AG20443 (cell line): ENCODE measurements at places on chromosomes 4 and X.

DNA sequence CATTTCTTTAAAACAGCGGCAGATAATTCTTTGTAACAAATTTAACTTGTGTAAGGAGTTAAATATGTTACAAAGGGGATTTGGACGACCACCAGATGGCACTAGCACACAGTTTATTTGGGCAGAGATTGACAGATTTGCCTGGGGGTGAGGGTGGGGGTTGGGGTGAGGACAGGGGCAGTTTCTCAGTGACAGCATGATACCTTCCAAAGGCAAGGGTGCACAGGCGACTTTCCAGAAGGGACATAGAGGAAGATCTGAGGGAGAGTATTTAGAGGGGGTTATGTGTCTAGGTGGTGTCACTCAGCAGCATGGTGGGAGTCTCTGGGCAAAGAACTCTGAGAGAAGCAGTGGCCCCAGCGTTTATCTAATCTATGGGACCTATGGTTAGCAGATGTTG, 9.6 kb upstream of the TMA16 start:
- DNase-seq, result peak; percentile 25

GRCh38 chr4:75781305-75781704, 56.9 kb downstream of the USO1 start:
- no peak for DNase-seq

DNA sequence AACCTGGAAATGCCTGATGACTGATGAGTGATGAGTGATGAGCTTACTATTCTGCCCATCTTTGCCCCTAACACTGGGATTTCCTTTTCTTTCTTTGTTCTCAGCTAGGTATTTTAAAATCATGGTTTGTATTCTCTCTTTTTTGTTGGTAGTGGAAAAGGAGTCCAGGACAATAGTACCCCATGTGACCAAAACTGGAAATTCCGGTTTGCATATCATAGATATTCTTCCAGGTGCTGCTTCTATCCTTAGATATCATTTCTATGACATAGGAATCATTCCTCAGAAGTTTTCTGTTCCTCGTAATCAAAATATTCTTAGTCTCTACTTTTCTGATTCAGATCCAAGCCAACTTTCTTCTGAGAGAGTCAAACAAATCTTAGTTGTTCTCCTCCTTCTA, 320.5 kb upstream of the TET2 start:
- no peak for DNase-seq

- no peak for DNase-seq
Observed at GRCh38 chr4:10007793-10008608, 13.3 kb downstream of the SLC2A9 start.

DNA sequence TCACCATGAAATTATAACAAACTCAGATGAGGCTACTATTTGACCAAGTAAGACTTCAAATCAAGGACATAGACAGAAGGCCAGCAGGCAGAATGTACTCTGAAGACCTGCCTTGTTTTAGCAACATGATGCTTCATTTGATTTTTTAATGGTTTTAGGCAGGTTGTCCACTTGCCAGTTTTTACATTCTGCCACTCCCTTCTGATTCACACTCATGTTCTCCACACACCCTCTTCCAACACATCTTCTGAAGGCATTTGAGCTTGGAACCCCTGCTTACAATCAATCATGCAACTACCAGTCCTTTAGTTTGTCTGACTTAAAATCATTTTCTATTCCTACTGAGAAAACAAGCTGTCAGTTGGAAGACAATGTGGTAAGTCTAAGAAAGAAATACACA, 114.9 kb upstream of the SMIM31 start:
- DNase-seq, result no peak

DNA sequence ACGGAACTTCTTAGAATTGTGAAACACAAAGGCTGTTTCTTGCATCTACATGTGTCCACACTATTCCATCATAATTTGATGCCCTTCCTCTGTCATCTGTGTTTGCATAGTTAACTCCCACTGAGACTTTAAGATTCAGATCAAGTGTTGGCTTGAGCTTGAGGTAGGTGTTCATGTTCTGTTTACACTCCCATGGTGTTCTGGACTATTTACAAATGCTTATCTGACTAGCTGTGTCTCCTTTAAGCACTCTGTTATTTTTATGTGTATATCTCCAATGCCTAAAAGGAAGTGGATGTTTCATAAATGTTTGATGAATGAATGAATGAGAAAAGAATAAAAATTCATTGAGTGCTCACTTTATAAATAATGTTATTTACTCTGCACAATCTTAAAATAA, 622.7 kb downstream of the RAB28 start:
- no peak for DNase-seq

DNA sequence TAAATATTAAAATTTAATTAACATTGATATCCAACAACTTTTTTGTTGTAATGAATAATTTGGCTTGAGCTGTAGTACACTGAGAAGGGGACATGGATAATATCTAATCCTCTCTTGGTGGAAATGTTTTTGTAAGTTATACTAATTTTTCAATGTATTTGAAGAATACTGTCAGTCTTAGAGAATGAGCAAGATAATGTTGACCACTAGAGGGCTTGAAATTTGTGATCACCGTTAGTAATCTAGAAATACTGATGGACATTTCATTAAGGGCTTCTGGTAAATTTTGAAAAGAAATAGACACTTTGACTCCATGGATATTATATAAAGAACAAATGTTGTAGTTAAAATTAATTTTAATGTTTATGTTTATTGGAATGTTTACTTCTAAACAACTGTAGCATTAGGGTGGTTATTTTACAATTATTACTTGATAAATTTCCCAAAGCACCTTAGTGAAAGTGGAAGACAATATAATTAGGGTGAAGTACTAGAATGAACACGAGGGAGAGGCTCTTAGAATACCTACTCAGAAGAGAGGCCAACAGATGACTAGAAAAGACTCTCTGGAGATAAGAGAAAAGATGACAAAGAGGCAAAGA, 20.0 kb upstream of the CAMK2D start:
- peak; percentile 18 for DNase-seq

GRCh38 chr4:7947927-7948326, 8.3 kb upstream of the AFAP1 start:
- no peak for DNase-seq

DNA sequence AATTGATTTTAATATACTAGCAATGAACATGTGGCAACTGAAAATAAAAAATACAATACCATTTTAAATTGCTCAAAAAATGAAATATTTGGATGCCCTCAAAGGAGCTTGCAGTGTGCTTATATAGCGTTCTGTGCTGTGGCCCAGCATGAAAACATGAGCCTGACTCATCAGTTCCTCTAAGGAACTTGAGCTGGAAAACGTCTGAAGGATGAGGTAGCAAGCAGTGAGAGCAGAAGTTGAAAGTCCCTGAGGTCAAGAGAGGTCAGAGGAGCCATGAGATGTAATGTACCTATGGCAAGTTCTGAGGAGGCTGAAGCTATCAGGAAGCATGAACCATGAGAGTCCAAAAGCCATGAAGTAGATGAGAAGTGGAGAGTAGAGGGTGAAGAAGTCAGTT, 59.7 kb downstream of the HMGB3 start:
- no peak for DNase-seq

- DNase-seq, result peak; percentile 41
Observed at GRCh38 chr4:38805530-38806145, 1.0 kb upstream of the TLR1 start.

DNA sequence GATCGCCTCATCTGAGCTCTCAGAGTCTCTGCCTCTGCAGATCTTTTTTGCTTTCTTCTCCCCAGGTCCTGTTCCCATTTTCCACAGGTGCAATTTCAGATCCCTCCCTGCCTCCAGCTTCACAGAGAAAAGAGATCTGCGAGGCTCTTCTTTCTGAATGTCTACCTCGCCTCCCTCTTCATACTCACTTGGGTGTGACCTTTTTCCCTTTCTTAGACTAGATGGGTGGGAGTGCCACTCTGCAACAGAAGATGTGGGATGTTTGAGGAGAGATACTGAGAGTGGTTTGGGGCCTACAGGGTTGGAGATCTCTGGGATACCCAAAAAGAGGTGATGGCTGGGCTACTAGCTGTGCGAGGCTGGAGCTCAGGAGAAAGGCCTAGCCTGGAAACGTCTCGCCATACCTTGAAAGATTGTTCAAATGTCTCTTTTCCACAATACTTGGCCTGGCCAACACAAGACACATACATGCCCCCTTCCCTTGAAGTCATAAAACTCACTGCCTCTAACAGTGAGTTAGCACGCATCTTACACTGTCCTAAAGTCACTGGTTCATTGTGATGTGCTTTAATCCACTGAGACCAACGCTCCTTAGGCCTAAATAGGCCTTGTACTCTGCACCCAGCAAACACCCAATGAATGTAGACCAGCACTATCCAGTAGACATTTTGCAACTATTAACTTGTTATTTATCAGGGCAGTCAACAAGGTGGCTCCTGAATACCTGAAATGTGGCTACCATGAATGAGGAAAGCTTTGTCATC, 33.6 kb downstream of the IRF2 start:
- DNase-seq, result no peak

DNA sequence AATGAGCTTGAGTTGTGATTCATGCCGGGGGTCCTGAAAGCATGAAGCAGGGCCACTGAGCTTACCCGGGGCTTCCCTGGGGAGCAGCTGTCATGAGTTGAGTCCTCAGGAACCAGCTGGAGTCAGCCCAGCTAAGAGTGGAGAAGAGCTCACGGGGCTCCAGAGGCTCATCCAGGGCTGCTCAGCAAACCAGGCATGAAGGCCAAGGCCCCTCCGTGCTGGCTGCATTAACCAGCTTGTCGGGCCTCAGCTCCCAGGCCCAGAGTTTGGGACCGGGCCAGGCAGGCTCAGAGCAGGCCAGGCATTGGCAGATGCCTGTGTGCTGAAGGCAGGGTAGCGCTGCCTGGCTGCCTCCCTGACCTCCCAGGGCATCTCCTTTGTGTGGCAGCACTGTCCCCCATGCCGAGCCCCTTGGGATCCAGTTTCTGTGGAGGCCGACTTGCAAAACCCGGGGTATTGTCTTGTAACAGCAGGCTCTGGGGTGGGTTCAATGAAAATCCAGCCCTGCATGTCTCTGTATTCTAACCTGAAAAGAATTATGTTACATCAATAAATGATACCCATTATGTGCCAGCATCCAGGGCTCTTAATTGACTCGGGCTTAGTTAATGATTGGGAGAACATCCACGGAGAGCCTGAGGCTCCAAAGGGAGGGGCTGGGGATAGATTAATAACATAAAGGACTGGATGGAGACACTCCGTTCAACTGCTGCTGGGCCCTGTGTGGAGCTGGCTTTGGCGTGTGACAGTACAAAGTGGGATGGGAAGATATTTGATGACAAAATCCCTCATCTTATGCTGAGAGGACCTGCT, 68.0 kb upstream of the MSX1 start:
- DNase-seq, result peak; percentile 54

DNA sequence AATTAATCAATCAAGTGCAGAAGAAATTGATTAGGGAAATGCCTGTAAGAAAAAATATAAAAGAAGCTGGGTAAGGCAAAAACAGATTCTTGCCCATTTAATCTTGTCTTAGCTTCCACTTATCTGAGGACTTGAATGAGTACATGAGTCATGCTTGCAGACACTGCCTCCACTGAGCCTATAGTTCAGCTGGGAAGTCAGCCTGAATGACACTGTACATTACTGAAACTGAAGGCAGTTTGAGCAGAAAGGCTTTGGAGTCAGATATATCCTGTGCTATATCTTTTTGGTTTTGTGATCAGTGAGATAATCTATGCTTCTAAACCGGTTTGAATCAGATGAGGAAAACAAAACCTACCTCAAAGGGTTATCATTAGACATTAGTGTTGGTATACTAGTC, 61.3 kb downstream of the NUDT11 start:
- no peak for DNase-seq

- DNase-seq, result peak; percentile 95
Observed at GRCh38 chr4:8198906-8199593, at the start of gene SH3TC1. Gene SH3TC1 (plus strand): TSS chr4:8199290. CDS start chr4:8205195, 5,905 bp downstream.

DNA sequence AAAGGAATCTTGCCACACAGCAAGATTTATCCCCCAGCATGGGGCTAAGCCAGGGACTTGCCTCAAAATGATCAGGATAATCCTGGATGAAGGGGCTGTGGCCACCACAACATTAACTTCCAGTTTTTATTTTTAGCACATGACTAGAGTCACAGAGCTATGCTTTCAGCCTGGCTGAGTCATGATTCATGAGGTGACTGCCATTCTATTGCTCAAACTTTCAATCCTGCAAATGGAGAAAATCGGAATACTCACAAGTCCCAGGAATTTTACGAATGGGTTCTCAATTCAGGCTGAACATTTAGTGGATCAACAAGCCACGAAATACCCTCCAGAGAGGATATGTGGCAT, 70.7 kb upstream of the HPGD start:
- peak; percentile 82 for DNase-seq

- DNase-seq, result no peak
Observed at GRCh38 chr4:158778156-158778711, 9.4 kb downstream of the FNIP2 start.

DNA sequence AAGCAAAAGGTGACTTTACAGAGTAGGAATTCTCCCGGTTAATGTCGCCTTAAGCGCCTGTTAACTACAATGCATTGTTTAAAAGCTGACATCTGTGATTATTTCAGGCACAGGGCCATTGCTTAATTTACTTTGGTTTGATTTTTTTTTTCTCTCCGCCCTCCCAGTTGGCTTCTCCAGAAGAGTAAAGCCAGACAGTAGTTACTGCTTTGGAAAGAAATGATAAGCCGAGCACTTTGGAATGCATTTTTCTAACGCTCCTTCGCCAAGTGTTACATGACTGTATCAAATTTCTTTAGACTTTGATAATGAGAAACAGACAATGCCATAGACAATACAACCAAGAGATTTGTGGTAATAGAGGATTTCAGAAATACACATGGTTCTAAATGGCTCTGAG, 383.0 kb upstream of the TENM3 start:
- DNase-seq, result peak; percentile 65

- DNase-seq, result no peak
Observed at GRCh38 chr4:13470379-13470778, 13.8 kb downstream of the RAB28 start.

- no peak for DNase-seq
Observed at GRCh38 chr4:54793856-54794422, 136.2 kb downstream of the KIT start.

- no peak for DNase-seq
Observed at GRCh38 chr4:101309925-101310324, 37.4 kb downstream of the PPP3CA start.

DNA sequence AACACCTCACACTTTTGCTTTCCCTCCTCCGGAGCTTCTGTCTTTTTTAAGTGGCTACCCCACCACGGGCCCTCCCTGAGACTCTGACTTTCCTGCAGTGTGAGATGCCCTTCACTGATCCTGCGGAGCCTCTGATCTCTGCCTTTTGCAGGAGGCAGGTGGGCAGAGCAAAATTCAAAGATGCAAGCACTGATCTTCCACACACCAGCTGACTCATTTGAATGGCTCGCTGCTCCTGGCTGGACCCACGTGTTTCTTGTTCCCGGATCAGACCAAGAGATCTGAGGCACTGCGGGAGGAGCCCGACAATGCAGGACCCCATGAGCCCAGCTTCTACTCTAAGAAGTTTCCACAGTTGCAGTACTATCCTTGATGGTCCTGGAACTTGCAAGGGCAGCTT, 1607.9 kb upstream of the TENM3 start:
- no peak for DNase-seq

GRCh38 chr4:158793021-158793420, 24.2 kb downstream of the FNIP2 start:
- no peak for DNase-seq

DNA sequence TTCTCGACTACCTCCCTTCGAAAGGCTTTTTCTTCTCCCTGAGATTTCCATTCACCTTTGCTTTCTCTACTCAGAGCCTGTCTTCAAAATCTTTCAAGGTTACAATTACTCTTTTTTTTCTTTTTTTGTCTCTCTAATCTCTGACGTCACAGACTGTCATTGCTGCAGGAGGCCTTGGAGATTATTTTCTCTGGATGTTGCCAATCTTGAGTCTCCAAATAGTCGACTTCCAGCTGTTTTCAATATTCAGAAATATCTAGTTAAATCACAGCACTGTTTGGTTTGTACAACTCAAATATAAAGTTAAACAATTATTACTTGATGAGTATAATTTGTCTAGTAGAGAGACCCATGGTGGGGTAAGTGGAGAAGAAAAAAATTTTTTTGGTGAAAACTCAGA, 359.0 kb upstream of the BOD1L1 start:
- DNase-seq, result no peak
